ENCODE measurements at places on chromosomes 3 and 15. TPM values are rescaled to one million over a fixed set of nuclear protein-coding genes. Genes with fewer than 3 reads are reported as not detected.

- no peaks in the 10 kb centered on the region for H3K4me1 ChIP-seq
- H3K36me3 ChIP-seq: no peaks in the 10 kb centered on the region
- DNase-seq: no peak
- H3K4me3 ChIP-seq: no peak overlapping the region
- H3K27ac ChIP-seq: no peak overlapping the region
- no peaks in the 10 kb centered on the region for H3K27me3 ChIP-seq
Observed at GRCh38 chr3:173135059-173135458, 6.0 kb downstream of the SPATA16 start.

DNA sequence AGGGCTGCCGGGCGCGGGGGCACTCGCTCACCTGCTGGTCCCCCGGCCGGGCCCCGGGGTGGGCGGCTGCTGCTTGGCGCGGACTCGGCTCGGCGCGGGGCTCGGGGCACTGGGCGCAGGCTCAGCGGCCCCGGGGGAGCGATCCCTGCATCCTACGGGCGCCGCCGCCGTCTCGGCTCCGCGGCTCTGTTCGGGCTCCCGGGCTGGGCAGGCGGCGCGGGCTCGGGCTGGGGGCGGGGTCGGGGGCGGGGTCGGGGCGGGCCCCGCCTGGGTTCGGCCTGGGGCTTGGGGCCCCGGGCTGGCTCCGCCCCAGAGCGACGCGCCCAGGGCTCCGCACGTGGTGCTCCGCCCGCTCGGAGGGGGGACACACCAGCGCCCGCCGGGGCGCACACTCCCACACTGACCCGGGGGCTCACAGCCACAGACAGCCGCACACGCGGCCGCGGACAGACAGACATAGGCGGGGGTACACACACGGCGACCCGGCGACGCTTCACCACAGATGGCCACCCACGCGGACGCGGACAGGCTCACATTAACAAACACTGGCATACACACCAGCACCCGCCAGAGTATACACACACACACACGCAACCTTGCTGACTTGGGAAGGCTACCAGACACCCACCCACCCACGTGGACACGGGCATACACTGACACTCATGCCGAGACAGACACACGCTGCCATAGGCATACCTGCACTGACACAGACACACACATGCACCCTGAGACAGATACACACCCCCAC lies at the start of gene SCN5A:
Gene SCN5A (minus strand): TSS at position 188 of the 748 bp plus-strand sequence. CDS start 16,380 bp downstream, outside the sequence.
- peak; percentile 85 for DNase-seq
- peaks cover 15% of the 10 kb centered on the region for H3K4me1 ChIP-seq
- H3K4me3 ChIP-seq: peak within 1 kb of the TSS; percentile 67
- no peak within 1 kb of the TSS for H3K27ac ChIP-seq
- peaks cover 32% of the 10 kb centered on the region for H3K27me3 ChIP-seq
- no peaks in the 10 kb centered on the region for H3K36me3 ChIP-seq

DNA sequence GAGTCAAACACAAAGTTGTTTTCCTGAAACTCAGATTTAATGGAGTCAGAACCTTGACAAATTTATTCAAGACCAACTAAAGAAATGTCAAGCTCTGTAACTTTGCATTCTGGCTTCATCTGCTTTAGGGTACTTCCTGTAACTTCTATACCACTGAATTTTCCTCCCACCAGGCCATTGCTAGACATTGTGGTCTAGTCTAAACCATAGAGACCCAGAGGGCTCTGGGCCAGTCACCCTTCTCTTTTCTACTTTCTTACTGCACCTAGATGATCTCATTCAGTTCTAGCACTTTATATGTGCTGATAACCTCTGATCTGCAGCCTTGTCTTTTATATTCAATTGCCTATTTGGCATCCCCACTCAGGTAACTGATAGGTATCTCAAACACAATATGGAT lies 2.8 kb upstream of the OR5K1 start:
- no peaks in the 10 kb centered on the region for H3K27me3 ChIP-seq
- no peaks in the 10 kb centered on the region for H3K4me1 ChIP-seq
- H3K27ac ChIP-seq: no peak overlapping the region

DNA sequence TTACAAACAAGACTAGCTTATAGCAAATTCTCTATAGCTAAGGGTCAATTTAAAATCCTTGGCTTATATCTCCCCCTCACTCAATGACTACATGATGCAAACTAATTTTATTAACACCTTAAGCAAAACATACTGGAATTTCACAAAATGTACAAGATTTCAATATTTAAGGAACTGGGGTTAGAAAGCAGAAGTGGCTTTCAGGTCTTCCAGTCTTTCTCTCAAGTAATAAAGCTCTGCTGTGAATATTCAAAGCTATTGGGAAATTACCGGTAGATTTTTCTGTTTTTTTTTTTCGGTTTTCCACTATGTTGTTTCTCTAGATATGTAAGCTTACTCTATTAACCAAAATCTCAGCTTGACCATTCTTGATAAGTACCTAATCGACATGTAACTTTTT lies 3.9 kb downstream of the EPM2AIP1 start:
- H3K4me3 ChIP-seq: no peak overlapping the region
- no peak for DNase-seq
- no peaks in the 10 kb centered on the region for H3K27me3 ChIP-seq
- peak overlapping the region; percentile 54 for H3K27ac ChIP-seq
- H3K4me1 ChIP-seq: peaks cover 54% of the 10 kb centered on the region

- no peak overlapping the region for H3K27ac ChIP-seq
- no peak for DNase-seq
- H3K27me3 ChIP-seq: no peaks in the 10 kb centered on the region
- H3K4me1 ChIP-seq: peaks cover 5% of the 10 kb centered on the region
Observed at GRCh38 chr15:101026656-101027272, 107.6 kb downstream of the LRRK1 start.

The TMC3 gene
- not detected for polyA plus RNA-seq

The UNC13C gene
- not detected for polyA plus RNA-seq

Measured in stomach (tissue), 19 donors.